ENCODE measurements at places on chromosomes 13 and 19. TPM values are rescaled to one million over a fixed set of nuclear protein-coding genes. Genes with fewer than 3 reads are reported as not detected.

The ZSCAN4 gene
- not detected for total RNA-seq

GRCh38 chr13:110593430-110594130, 21.8 kb upstream of the NAXD start:
- no peaks in the 10 kb centered on the region for H3K36me3 ChIP-seq
- H3K27ac ChIP-seq: no peak overlapping the region

GRCh38 chr19:16645140-16645539, 14.8 kb downstream of the SMIM7 start:
- H3K27ac ChIP-seq: no peak overlapping the region
- H3K4me1 ChIP-seq: no peaks in the 10 kb centered on the region
- no peak for DNase-seq
- H3K36me3 ChIP-seq: peaks cover 56% of the 10 kb centered on the region
- H3K27me3 ChIP-seq: no peaks in the 10 kb centered on the region

DNA sequence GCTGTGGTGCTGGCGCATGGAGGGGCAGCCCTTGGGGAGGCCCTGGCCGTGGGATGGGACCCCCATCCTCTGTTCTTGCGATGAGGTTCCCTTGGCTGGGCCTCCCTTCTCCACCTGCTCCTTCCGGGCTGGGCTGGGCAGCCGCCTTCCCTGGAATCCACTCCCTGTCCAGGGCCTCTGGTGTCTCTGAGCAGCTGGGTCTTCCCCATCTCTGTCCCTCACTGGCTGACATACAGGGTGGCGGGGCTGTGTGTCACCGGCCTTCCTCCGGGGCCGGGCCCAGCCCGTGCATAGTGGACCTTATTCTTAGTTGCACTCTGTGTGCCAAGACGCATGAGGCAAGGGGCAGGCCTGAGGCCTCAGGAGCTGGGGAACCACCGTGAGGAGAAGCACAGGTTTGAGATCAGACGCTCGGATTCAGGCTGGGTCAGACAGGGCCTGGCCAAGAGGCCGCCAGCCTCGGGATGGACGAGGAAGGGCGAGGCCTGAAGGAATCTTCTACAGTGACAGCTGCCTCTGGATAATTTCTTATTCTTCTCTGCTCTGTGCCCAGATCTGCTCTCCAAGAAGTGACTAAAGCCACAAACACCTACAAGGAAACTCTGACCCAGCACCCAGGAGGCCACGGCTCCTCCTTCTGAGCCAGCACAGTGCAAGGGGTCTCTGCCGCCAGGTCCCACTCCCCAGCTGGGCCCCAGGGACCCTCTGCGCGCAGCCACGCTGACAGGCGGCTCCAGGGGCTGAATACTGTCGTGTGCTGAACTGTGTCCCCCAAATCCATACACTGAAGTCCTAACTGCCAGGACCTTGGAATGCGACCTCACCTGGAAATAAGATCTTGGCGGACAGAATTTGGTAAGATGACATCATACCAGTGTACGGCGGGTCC, 11.0 kb downstream of the SGTA start:
- no peak overlapping the region for H3K4me3 ChIP-seq
- peaks cover 28% of the 10 kb centered on the region for H3K4me1 ChIP-seq
- H3K27me3 ChIP-seq: no peaks in the 10 kb centered on the region
- no peak for DNase-seq
- no peak overlapping the region for H3K27ac ChIP-seq

The AP3D1 gene
- 93.1 TPM for total RNA-seq

The SGCG gene
- total RNA-seq: not detected

The LILRB3 gene
- total RNA-seq: 12.6 TPM

DNA sequence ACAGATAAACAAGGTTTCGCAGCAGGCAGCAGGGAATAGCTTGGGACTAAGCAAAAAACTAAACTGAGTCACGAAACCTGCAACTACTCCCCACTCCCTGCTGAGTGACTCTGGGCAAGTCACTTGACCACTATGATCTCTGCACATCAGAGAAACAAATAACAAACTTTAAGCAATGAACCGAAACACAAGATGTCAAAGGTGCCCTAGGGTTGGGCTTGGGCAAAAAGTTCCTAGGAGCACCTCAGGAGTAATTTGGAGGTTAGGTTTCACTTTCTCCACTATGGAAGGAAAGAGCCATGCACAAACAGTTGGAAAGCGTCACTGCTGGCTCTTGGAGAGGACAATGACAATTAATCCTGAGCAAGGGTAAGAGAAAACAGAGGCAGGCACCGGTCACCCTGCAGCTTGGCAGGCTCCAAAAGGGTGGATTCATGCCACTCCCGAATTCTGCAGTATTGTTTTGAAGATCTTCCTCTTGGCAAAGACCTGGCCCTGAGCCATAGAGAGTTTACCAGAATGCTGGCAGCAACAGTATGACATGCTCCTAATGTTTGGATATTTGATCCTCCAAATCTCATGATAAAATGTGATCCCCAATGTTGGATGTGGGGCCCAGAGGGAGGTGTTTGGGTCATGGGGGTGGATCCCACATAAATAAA, 60.3 kb downstream of the CRYL1 start:
- no peaks in the 10 kb centered on the region for H3K36me3 ChIP-seq
- no peak overlapping the region for H3K27ac ChIP-seq
- H3K27me3 ChIP-seq: no peaks in the 10 kb centered on the region
- H3K4me1 ChIP-seq: peaks cover 4% of the 10 kb centered on the region
- no peak for DNase-seq

The A1BG gene
- 2.0 TPM for total RNA-seq

DNA sequence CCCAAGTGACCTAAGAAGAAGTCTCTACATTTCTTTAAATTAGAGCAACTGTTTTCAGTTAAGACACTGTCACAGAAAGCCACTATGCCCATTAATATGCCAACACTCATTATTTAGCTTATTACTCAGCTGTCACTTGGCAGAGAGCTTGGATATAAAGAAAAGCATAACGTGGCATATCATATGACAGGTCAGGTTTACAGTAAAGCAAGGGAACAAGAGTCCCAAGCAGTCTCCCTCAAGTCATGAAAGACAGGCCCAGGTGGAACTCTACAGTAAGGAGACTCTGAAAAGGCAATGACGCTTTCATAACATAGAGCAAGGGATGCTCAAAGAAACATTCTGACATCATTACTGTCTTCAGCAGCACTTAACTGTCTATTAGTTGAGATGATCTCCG, 6.3 kb downstream of the LHFPL6 start:
- H3K27ac ChIP-seq: no peak overlapping the region
- no peaks in the 10 kb centered on the region for H3K4me1 ChIP-seq
- no peaks in the 10 kb centered on the region for H3K27me3 ChIP-seq
- no peaks in the 10 kb centered on the region for H3K36me3 ChIP-seq

GRCh38 chr13:20995245-20995838, 66.0 kb downstream of the LATS2 start:
- H3K36me3 ChIP-seq: peaks cover 8% of the 10 kb centered on the region
- H3K4me3 ChIP-seq: no peak overlapping the region
- H3K27me3 ChIP-seq: no peaks in the 10 kb centered on the region
- no peak overlapping the region for H3K27ac ChIP-seq
- no peaks in the 10 kb centered on the region for H3K4me1 ChIP-seq

DNA sequence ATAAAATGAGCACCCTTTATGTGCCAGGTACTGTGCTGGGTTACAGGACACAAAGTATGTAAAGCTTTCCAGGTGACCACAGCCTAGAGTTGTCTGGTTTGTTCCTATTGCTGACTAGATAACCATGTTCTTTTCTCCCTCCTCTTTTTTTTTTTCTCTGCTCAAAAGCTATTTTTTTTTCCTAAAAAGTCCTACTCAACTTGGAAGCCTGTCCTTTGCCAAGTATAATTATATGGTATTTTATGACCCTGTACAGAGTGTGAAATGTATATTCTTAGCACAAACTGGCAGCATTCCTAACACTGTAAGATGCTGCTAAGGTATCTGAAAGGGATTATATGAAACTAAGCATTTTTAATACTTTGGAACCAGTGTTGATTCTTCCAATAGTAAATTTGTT, 171.0 kb downstream of the GPC6 start:
- no peak overlapping the region for H3K27ac ChIP-seq
- no peaks in the 10 kb centered on the region for H3K27me3 ChIP-seq
- H3K4me3 ChIP-seq: no peak overlapping the region
- no peaks in the 10 kb centered on the region for H3K36me3 ChIP-seq
- H3K4me1 ChIP-seq: no peaks in the 10 kb centered on the region

DNA sequence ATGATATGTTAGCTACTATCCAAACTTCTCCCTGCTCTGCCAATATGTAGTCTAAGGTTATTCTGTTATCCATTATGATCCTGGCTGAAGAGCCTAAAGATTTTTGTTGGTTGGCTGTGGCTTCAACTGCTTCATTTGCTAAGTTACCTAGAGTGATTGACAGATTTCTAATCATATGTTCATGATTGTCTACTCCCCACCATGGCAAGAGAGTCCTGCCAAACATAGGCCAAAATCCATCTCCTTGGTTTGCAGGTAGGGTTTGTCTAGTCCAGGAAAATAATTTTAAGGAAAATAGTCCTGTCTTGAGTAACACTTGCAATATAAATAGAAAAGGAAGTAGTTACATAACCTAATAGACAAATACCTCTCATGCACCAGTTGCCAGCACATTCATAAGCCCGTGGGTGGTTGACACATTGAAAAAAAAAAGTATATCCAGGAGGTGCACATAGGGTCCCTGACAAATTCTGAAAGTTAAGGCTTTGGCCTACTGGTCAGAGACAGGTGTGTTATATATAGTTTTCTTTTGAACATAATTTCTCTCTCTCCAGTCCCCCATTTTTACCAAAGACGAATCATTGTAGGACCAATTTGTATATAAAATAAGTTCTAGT, 5.4 kb upstream of the CBY2 start:
- no peaks in the 10 kb centered on the region for H3K36me3 ChIP-seq
- H3K27ac ChIP-seq: no peak overlapping the region
- H3K4me3 ChIP-seq: no peak overlapping the region
- H3K4me1 ChIP-seq: no peaks in the 10 kb centered on the region
- no peak for DNase-seq

DNA sequence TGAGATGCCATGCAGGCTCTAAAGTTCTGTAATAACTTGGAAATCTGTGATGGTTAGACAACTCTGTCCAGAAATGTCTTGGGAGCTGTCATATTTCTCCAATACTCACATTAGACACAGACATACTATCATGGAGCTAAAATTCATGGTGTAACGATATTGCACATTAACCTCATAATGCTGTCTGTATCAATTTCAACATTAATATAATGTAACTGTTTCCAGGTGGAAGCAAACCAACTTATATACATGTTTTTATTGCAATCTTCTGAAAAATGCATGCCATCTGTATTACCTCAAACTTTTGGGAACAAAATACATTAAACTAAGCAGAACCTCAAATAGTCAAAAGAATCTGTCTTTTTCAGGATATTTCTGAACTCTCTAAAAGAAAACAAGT, 14.7 kb upstream of the SPART start:
- no peaks in the 10 kb centered on the region for H3K4me1 ChIP-seq
- no peak for DNase-seq
- no peak overlapping the region for H3K4me3 ChIP-seq
- H3K36me3 ChIP-seq: no peaks in the 10 kb centered on the region

- H3K27me3 ChIP-seq: no peaks in the 10 kb centered on the region
- DNase-seq: no peak
- no peaks in the 10 kb centered on the region for H3K36me3 ChIP-seq
- no peak overlapping the region for H3K27ac ChIP-seq
- no peaks in the 10 kb centered on the region for H3K4me1 ChIP-seq
- H3K4me3 ChIP-seq: no peak overlapping the region
Observed at GRCh38 chr13:91893040-91893439, 494.6 kb downstream of the GPC5 start.

DNA sequence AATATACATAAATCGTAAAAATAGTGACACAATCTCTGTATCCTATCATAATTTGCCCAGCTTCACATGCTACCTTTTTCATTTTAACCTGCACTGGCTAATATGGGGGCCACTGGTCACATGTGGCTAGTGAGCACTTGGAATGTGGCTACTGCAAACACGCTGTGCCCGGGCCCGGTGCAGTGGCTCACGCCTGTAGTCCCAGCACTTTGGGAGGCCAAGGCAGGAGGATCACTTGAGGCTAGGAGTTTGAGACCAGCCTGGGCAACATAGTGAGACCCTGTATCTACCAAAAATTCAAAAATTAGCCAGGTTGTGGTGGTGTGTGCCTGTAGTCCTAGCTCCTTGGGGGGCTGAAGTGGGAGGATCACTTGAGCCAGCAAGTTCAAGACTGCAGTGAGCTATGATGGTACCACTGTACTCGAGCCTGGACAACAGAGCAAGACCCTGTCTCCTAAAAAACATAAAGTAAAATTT, 1.5 kb upstream of the N4BP2L1 start:
- no peaks in the 10 kb centered on the region for H3K27me3 ChIP-seq
- H3K27ac ChIP-seq: peak overlapping the region; percentile 96
- H3K36me3 ChIP-seq: no peaks in the 10 kb centered on the region

The FGF9 gene
- 1.2 TPM for total RNA-seq

DNA sequence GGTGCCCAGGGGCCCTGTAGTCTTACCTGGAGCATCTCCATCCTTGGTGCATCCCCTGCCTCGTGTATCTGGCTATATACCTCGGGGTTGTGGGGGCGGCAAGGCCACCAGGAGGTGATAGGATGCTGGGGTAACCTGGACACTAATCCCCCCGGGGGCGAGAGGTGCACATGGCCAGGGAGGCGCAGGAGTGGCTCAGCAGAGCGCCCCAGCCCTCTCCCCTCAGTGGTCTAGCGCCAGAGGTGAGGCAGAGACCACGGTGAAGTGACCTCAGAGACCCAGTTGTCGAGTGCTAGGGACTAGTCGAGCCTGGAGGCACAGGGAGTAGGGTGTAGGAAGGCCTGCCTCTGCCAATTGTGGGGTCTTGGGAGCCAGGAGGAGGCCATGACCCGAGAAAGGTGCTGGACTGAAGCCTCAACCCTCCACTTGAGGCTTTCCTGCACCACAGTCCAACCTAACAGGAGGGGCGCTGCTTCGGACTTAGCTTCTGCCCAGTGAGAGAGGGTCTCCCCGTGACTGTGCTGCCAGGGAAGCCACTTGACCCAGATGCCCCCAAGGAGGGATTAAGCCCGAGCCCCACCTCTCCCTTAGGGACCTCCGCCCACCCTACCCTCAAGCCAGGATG, at the start of gene LHB:
Gene LHB, minus strand, starts transcription at position 51 of the 625 bp plus-strand sequence. Its CDS starts 10 bp downstream, at position 41.
- H3K36me3 ChIP-seq: no peaks in the 10 kb centered on the region
- no peak within 1 kb of the TSS for H3K27ac ChIP-seq
- peaks cover 33% of the 10 kb centered on the region for H3K4me1 ChIP-seq
- no peak for DNase-seq
- H3K4me3 ChIP-seq: peak within 1 kb of the TSS; percentile 50

The KLHL1 gene
- not detected for total RNA-seq

- H3K27ac ChIP-seq: peak overlapping the region; percentile 97
- no peaks in the 10 kb centered on the region for H3K36me3 ChIP-seq
- H3K4me3 ChIP-seq: peak overlapping the region; percentile 84
- DNase-seq: peak; percentile 76
- H3K27me3 ChIP-seq: peaks cover 6% of the 10 kb centered on the region
Observed at GRCh38 chr13:25286308-25286968, 850 bp downstream of the MTMR6 start.

The ZBTB32 gene
- 0.27 TPM for total RNA-seq
